ENCODE measurements at places on chromosomes 7 and 10. TPM values are rescaled to one million over a fixed set of nuclear protein-coding genes. Genes with fewer than 3 reads are reported as not detected.
A peak's percentile ranks its signal among the peaks of the same experiment; 100 is the strongest.

- peaks cover 42% of the 10 kb centered on the region for H3K36me3 ChIP-seq
- H3K4me3 ChIP-seq = no peak overlapping the region
- DNase-seq = no peak
- no peaks in the 10 kb centered on the region for H3K4me1 ChIP-seq
Observed at GRCh38 chr10:72186258-72186981, 29.4 kb upstream of the ANAPC16 start.

GRCh38 chr7:130903358-130903974, 169.5 kb upstream of the KLF14 start:
- no peak overlapping the region for H3K4me3 ChIP-seq
- peaks cover 49% of the 10 kb centered on the region for H3K36me3 ChIP-seq
- H3K4me1 ChIP-seq = peaks cover 72% of the 10 kb centered on the region
- no peaks in the 10 kb centered on the region for H3K27me3 ChIP-seq
- DNase-seq = no peak

DNA sequence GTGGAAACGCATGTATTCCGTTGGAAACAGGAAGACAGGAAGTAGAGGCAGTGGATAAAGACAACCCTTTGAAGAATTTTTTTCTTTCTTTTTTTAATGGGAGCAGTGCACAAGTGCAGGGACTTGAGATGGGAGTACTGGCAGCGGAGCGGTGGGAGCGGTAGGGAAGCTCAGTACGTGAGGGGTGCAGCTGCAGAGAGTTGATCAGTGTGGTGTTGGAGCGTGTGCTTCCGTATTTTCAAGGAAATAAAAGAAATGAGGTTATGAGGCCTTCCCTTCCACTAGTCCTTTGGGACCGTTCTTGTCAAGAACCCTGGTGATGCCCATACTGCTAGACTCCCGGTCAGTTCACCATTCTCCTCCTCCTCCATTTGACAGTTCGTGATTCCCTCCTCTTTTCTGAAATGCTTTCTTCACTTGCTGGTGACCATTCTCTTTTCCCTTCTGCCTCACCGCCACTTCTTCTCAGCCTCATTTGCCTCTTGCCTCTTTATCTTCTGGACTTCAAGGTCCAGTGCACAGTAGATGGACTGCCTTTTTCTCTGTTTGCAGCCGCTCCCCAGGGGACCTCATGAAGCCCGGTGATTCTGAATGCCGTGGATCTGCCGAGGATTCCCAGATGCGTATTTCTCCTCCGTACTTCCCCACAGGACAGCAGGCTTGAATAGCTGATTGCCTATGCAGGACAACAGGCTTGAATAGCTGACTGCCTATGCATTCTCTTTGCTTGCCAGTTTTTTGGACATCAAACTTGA, 39.1 kb upstream of the TMEM236 start:
- H3K27me3 ChIP-seq = no peaks in the 10 kb centered on the region
- peaks cover 38% of the 10 kb centered on the region for H3K36me3 ChIP-seq
- H3K4me3 ChIP-seq = no peak overlapping the region
- DNase-seq = no peak
- H3K4me1 ChIP-seq = no peaks in the 10 kb centered on the region
- no peak overlapping the region for H3K27ac ChIP-seq

DNA sequence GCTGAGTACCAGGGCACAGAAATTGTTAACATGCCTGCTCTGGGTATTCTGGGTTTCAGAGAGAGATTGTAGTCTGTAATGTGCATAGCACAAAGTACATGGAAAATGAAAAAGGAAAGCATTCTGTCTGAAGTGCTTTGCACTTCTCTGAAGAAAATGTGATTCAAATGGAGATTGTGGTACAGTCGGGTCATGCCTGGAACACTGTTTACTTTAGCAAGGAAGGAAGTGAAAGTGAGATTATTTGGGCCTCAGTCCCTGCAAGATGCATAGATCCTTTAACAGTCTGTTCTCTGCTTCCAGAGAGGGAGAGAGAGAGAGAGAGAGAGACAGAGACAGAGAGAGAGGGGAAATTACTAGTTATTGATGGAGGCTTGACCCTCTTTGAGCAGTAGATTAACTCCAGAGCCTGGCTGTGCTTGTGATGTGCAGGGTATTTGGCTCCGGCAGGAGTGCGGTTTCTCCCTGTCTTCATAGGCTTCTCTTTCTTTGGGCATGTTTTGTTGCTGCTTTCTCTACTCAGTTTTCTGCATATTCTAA, 5.4 kb downstream of the VWC2 start:
- H3K36me3 ChIP-seq = peaks cover 2% of the 10 kb centered on the region
- H3K27me3 ChIP-seq = peaks cover 36% of the 10 kb centered on the region
- no peak overlapping the region for H3K4me3 ChIP-seq
- no peak overlapping the region for H3K27ac ChIP-seq

GRCh38 chr10:96497391-96497790, 16.3 kb downstream of the TLL2 start:
- H3K36me3 ChIP-seq = no peaks in the 10 kb centered on the region
- H3K27ac ChIP-seq = no peak overlapping the region
- H3K4me1 ChIP-seq = no peaks in the 10 kb centered on the region
- DNase-seq = no peak

GRCh38 chr7:82615527-82615926, 171.9 kb upstream of the CACNA2D1 start:
- no peaks in the 10 kb centered on the region for H3K4me1 ChIP-seq
- H3K36me3 ChIP-seq = no peaks in the 10 kb centered on the region
- no peak overlapping the region for H3K4me3 ChIP-seq
- no peaks in the 10 kb centered on the region for H3K27me3 ChIP-seq

DNA sequence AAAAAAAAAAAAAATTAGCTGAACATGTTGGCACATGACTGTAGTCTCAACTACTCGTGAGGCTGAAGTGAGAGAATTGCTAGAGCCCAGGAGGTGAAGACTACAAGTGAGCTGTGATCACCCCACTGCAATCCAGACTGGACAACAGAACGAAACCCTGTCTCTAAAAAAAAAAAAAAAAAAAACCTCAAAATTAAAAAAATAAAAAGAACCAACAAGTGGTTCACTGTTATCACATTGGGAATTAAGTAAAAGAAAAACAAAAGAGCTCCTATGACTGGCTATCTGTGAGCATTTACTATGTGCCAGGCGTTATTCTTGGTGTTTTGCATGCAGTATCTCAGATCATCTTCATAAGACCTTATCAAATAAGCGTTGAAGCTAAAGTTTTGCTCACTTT, 66.0 kb downstream of the ANLN start:
- H3K4me1 ChIP-seq = no peaks in the 10 kb centered on the region
- no peak overlapping the region for H3K4me3 ChIP-seq
- H3K27me3 ChIP-seq = no peaks in the 10 kb centered on the region
- H3K36me3 ChIP-seq = peaks cover 32% of the 10 kb centered on the region
- no peak overlapping the region for H3K27ac ChIP-seq
- no peak for DNase-seq

DNA sequence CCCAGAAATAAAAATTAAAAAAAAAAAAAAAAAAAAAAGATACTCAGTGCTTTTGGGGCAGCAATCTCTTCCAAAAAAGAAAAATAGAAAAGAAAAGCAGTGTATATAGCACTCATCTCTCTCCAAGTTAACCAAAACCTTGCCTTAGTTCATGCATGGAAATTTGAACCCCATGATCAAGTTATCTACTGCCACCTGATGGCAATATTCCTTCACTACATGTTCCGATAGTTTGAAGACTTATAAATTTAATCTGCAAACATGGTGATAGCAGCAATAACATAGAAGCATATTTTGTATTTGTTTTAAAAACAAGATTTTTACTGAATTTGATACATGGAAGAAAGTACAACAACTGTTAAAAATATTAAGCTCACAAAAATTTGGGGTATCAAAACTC, 48.6 kb upstream of the SLIT1 start:
- no peak overlapping the region for H3K27ac ChIP-seq
- no peak for DNase-seq
- H3K36me3 ChIP-seq = peaks cover 31% of the 10 kb centered on the region
- peaks cover 14% of the 10 kb centered on the region for H3K4me1 ChIP-seq
- no peaks in the 10 kb centered on the region for H3K27me3 ChIP-seq
- no peak overlapping the region for H3K4me3 ChIP-seq

DNA sequence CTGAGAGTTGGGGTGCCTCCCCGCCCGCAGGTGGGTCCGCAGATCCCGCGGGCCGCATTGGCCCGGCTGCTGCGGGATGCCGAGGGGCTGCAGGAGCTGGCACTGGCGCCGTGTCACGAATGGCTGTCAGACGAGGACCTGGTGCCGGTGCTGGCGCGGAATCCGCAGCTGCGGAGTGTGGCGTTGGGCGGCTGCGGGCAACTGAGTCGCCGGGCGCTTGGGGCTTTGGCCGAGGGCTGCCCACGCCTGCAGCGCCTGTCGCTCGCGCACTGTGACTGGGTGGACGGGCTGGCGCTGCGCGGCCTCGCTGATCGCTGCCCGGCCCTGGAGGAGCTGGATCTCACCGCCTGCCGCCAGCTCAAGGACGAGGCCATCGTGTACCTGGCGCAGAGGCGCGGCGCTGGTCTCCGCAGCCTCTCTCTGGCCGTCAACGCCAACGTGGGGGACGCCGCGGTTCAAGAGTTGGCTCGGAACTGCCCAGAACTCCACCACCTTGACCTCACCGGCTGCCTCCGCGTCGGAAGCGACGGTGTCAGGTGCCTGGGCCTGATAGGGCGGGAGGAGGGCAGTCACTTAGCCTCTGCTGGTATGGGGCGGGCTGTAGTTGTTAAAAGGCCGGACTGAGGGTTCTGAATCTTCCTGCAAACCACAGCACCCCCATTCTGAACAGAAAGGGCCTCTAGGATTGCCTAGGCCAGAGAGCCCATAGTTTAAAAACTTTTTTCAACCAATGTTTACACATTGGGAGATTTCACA, 1.3 kb downstream of the FBXL15 start:
- H3K27ac ChIP-seq = peak overlapping the region; percentile 95
- peaks cover 1% of the 10 kb centered on the region for H3K36me3 ChIP-seq

The DPP6 gene
- not detected for total RNA-seq

The ASB10 gene
- total RNA-seq = not detected

The ZNF511 gene
- 50.7 TPM for total RNA-seq

The OR2A7 gene
- 1.4 TPM for total RNA-seq

The SLC13A1 gene
- total RNA-seq = not detected
